ENCODE measurements at places on chromosomes 3 and 15.

DNA sequence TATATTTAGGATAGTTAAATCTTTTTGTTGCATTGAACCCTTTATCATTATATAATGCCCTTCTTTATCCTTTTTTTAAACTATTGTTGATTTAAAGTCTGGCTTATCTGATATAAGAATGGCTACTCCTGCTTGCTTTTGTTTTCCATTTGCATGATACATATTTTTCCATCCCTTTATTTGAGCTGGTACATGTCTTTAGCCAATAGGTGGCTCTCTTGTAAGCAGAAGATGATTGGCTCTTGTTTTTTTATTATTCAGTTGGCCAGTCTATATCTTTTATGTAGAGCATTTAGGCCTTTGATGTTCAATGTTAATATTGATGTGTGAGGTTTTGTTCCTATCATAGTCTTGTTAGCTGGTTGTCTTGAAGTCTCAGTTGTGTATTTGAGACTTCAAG lies 99.5 kb upstream of the MCTP2 start:
- DNase-seq: no peak

- no peak for DNase-seq
Observed at GRCh38 chr3:114408736-114409670, 115.2 kb downstream of the TIGIT start.

- DNase-seq: no peak
Observed at GRCh38 chr15:79608066-79608864, 176.1 kb downstream of the MINAR1 start.

DNA sequence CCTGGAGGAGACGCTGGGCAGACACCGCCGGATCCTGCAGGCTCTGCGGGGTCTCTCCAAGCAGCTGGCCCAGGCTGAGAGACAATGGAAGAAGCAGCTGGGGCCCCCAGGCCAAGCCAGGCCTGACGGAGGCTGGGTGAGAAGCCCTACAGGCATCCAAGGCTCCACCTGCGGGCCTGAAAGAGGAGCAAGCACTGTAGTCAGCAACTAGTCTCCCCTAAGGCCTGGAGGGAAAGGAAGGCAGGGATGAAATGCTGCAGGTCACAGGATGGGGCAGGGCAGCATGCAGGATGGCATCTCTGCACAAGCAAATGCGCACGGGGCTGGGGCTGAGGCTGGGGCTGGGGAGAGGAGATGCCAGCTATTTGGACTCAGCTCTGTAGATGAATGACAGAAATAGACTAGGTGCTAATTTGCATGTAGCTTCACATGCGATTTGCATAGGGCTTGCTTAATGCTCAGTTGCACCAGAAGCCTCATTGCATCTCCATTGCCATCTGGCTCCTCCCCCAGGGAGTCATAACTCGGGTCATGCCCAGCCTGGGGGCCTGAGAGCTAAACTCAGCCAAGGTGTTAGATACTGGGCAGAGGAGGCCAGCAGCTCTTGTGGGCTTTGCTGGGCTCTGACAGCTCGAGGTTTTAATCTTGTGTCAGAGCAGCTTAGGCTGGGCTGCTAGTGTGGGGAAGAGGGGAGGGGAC lies 5.2 kb upstream of the CPLX3 start:
- DNase-seq: no peak

DNA sequence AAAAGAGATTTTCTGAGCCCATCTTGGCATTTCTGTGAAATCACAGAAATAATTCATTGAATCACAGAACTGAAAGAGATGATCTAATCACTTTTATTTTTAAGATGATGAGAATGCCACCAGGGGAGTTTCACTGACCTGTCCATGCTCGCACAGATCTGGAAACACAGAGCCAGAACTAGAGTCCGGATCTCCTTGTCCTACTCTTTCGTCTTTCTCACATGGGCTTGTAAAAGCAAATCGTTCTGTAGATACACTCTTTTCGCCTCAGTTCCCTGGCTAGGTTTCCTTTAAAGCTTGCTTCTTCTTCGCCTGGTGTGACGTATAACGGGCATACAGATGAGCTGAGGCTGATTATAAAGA lies 122.5 kb upstream of the SPRED1 start:
- DNase-seq: no peak

DNA sequence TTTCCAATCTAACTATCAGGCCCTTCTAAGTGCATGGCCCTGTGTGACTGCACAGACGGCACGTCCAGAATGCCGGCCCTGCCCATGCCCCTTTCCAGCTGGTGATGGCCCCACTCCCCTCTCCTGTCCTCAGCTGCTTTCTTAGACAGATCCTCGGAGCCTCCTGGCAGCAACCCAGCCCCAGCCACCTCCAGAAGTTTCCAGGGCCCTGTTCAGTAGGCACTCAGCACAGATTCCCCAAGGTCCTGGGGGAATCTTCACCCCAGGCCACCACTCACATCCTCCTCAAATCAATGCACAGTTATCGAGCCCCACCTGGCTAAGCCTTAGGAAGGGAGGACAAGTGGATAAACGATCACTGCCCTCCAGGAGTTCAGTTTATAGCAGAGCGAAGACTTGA lies 1.4 kb upstream of the CRABP1 start:
- no peak for DNase-seq

- no peak for DNase-seq
Observed at GRCh38 chr15:48560321-48561051, 85.0 kb downstream of the FBN1 start.

- no peak for DNase-seq
Observed at GRCh38 chr3:175447521-175447920, 588.4 kb downstream of the NAALADL2 start.
